ENCODE measurements at places on chromosomes 3 and 15. TPM values are rescaled to one million over a fixed set of nuclear protein-coding genes. Genes with fewer than 3 reads are reported as not detected.

The TRIM42 gene
- not detected for total RNA-seq

The SNX22 gene
- total RNA-seq: 1.9 TPM

The TTLL13 gene
- total RNA-seq: not detected

The IQCH gene
- total RNA-seq: 1.2 TPM

- no peak for DNase-seq
These were observed 143.4 kb upstream of the RASGRP1 start for GRCh38 chr15:38707802-38708671.

DNA sequence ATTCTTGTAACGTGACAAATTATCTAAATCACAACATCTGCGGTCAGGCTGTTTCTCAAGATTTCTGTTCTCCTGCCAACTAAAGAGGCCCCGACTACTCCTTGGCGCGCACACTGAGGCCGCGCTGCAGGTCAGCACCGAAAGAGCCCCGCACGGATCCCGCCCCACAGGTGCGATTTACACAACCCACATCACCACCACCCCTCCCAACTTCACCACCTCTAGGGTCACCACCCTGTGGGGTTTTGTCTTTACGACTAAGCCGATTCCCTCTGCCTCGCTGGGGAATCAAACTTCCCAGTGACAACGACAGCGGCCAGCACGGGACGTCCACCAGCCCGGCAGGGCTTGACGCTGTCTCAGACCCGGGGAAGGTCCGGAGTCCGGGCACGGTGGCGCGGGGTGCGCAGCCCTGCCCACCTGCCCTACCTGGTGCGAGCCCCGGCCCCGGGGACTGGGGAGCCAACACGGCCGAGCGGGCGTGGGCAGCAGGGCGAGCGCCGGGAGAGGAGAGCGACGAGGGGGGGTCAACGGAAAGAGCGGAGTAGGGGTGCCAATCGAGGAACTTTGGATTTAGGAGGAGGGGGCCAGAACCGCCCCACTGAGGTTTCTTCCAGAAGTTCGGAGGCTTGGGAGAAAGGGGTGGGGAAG, 764 bp downstream of the UACA start:
- DNase-seq: no peak

GRCh38 chr3:134453631-134454030, 32.2 kb downstream of the ANAPC13 start:
- DNase-seq: no peak

DNA sequence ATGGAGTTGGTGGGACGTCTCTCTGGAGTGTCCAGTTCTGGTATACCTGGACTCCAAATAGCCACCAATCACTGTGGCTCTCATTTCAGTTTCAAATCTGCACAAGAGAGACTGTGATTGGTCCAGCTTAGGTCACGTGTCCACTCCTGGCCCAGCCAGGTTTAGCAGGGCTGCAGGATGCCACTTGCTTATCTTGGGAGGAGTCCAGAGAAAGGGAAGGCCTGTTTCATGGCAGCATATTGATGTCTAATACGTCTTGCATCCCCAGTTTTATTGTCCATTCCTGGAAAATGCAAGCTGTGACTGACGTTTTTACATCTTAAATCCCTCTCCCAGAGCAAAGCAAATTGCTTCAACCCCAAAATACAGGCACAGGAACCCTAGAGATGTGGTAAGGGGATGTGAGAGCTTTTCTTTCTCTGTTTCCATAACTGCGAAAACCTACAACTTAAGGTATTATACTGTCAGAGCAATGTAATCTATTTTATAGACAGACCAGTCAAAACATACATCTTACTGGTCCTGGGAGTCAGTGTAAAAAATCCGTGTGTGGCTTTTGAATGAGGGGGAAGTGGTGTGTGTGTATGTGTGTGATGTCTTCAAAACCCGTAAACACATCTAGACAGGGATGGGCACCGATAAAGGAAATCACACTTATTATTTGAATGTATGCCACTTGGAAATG, 274.4 kb downstream of the TLE3 start:
- DNase-seq: no peak

DNA sequence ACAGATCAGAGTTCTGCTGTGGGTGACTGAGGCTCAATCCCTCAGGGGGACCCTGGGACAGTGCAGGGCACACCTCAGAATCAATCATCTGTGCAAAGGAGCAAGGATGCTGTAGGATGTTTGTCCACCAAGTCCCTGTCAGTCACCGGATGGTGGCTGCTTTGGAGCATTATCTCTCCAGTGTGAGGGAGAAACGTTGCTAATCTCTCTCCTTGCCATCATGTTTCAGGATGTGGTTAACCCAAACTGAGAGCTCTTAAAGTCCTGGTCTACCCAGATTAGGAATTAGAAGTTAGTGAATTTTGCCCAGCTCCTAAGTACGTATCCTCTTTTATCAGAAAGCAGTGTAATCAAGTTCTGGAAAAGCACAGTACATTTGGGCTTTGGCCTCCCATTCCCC, 26.2 kb upstream of the LRRC3B start:
- DNase-seq: no peak

Measured in T-helper 17 cell (primary cell).